ENCODE measurements at places on chromosomes 7 and 10.
A peak's percentile ranks its signal among the peaks of the same experiment; 100 is the strongest.

DNA sequence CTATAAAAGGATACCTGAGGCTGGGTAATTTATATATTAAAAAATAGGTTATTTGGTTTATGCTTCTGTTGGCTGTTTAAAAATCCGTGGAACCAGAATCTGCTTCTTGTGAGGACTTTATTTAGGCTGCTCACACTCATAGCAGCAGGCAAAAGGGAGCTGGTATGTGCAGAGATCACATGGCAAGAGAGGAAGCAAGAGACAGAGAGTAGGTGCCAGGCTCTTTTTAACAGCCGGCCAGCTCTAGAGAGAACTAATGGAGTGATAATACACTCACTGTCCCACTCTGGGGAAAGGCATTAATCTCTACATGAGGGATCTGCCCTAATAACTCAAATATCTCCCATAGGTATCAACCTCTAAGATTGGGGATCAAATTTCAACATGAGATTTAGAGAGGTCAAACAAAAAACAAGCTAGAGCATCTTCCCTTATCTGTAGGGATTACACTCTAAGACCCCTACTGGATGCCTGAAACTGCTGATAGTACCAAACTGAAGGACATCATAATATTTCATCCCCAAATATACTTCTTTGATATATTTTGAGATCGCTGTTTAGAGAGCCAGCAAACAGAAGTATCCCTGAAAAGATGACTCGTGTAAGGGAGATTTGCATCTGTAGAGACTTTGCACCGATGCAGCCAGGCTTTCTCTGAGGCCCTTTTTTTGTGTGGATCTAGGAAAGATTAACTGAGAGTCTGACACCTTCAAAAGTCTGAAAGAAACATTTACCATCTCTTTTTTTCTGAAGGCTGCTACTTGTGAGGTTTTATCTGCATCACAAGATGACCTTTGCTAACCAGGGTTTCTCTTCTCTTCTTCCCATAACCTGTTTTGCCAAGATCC is 717.0 kb upstream of the MBL2 start:
- no peak for DNase-seq

DNA sequence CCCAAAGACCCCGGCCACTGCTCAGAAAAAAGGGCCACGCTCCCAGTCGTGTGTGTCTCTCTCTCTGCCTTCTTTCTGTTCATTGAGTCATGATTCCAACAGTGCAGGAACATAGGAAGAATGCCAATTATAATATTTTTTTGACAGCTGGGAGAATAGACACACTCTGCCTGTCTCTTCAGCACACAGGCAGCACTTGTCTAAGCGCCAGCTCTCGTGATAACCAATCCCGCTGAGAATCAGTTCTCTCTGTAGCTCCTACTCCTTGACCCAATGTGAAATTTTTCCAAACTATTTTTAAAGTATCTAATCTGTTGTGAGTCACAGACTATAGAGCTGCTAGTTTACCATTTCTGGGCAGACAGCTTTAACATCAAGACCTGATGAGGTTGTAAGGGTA is 145.7 kb upstream of the RHEB start:
- DNase-seq = no peak

DNA sequence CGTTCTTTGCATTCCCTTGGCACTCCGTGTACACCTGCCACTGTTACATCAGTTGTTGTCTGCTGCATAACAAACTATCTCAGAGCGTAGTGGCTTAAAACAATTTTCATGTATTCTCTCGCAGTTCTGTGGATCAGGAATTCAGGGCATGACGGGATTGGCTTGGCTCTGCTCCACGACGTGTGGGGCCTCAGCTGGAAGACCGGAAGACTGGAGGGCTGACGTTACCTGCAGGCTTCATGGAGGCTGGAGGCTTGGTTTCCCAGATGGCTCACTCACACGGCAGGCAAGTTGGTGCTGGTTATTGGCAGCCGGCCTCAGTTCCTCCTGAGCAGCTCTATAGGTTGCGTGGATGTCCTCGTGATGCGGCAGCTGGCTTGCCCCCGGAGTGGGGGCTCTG is 25.5 kb downstream of the NYAP1 start:
- DNase-seq = no peak

DNA sequence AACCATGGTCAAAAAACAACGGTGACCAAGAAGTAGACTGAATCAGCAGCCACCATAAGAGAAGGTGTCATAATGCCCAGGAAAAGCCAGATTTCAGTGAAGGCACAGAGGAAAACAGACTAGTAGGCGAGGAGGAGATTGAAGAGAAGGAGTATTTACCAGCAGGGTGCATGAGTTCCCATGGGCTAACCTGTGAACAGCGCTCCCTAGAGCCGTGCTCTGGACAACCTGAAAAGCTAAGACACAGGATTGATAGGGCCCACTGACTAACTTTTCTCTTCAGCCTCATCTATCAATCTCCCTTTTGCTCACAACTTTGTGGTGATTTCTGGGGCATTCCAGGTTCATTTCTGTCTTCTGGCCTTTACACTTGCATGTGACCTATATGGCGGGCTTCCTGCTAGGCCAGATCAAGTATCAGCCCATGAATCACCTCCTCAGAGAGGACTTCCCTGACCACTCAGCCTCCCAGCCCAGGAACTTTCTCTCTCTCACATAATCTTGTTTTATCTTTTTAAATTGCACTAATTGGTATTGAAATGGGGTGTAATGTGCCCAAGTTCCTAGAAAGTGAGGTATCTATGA is 12.8 kb downstream of the ANKRD22 start:
- DNase-seq = no peak

DNA sequence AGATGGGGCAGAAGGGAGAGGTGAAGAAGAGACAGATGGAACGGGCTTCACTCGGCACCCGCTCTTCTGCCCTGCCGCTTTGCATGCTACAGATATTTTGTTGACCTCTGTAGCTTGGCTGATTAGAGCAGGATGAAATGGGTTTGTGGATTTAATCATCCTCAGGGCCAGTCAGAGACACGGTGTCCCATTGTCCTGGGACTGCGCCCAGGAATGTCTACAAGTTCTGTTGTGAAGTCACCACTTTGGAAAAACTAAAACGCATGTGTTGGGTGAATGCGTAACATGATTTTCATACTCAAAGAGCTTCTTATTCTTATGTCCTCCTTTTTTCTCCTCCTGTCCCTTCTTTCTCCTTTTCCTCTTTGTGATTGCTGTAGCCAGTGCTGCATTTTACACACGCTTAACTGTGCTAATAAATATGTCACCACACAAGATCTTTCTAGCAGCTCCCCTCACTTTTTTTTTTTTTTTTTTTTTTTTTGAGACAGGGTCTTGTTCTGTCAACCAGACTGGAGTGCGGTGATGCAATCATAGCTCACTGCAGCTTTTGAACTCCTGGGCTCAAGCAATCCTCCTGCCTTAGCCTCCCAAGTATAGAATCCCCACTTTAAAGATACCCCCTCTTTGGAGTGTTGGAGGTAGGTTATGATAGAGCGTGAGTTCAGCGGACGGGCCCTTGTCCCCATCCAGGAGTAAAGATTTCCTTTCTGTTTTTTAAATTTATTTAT is 3.4 kb downstream of the CPA4 start:
- DNase-seq = no peak

DNA sequence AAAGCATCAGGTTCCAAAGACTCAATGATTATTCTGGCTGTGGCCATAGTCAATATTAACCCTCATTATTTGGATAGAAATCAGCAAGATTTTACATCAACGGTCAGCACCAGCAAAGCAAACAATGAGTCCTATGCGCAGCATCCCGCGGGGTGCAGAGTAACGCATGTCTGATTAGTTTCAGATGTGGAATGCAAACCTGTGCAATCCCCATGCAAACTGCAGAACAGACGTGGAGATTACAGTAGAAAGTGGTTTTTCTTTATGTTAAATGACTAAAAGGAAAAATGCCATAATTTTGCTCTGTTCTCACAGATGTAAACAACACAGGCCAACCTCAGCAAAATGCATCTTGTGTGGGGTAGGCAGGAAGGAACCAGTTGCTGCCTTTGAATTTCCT is 258.1 kb upstream of the GRB10 start:
- DNase-seq = no peak

DNA sequence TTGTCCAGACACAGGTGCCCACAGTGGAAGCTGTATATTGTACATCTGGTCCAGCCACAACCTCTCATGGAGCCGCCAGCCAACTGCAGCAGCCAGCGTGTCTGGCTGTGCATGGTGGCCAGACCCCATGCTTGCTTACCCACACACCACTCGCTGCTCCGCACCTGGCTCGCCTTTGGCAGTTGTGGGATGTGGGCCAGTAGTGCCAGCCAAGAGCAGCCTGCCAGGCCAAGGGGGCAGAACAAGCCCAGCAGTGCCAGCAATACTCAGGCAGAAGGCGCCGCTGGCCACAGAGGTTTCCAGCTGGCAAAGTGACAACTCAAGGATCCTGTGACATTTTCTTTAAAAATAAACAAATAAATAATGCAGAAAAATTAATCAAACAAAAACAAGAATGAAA is 11.7 kb upstream of the TMEM243 start:
- DNase-seq = no peak

- peak; percentile 70 for DNase-seq
These were observed 59.1 kb downstream of the STK32C start for GRCh38 chr10:132248455-132249225.

DNA sequence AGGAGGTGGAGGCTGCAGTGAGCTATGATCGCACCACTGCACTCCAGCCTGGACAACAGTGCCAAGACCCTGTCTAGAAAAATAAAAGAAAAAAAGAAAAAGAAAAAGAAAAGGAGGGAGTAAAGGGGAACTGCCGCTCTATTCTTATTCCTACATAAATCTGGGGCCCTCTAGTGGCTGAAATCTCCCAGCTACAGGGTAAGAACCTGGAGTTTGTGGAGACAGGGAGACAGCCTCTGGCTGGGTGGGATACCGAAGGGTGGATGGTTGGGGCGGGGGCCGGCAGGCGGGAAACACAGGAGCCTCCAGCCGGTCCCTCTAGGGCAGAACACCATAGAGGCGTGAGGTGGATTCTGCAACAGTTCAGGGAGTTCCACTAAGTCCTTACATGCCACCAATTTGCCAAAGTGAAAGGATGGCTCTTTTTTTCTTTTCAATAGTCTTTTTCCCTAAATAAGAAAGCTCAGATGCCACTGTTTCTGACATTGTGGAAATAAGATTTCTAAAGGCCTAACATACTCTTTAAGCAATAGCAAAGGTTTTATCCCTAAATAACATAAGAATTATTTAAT is 117.3 kb downstream of the SVIL start:
- no peak for DNase-seq

- no peak for DNase-seq
These were observed 864.2 kb downstream of the REEP3 start for GRCh38 chr10:64385355-64385754.

DNA sequence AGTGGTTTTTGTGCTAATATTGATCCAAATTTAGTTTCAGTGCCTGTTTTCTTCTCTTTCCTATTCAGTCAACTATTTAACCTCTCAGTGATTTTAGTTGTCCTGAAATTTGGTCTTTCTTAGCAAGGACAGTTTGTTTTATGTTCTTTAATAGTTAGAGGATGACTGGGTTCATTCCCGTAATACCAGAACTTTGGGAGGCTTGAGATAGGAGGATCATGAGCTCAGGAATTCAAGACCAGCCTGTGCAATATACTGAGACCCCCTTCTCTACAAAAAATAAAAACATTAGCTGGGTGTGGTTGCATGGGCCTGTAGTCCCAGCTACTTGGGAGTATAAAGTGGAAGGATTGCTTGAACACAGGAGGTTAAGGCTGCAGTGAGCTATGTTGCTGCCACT is 148.3 kb downstream of the EXOC4 start:
- no peak for DNase-seq

GRCh38 chr7:130734815-130735716 is 1.1 kb upstream of the KLF14 start:
- DNase-seq = no peak

- DNase-seq = peak; percentile 26
These were observed 54.5 kb downstream of the RAB18 start for GRCh38 chr10:27558612-27559020.

- no peak for DNase-seq
These were observed 370.1 kb downstream of the FRMD4A start for GRCh38 chr10:13960603-13961002.

GRCh38 chr7:103524042-103524907 is 78.3 kb upstream of the SLC26A5 start:
- DNase-seq = no peak

- DNase-seq = no peak
These were observed 37.6 kb downstream of the SLC37A3 start for GRCh38 chr7:140360697-140361229.

- no peak for DNase-seq
These were observed 624 bp upstream of the CEP55 start for GRCh38 chr10:93495654-93496321.

- DNase-seq = no peak
These were observed 443.6 kb downstream of the GRM8 start for GRCh38 chr7:126809188-126809587.

DNA sequence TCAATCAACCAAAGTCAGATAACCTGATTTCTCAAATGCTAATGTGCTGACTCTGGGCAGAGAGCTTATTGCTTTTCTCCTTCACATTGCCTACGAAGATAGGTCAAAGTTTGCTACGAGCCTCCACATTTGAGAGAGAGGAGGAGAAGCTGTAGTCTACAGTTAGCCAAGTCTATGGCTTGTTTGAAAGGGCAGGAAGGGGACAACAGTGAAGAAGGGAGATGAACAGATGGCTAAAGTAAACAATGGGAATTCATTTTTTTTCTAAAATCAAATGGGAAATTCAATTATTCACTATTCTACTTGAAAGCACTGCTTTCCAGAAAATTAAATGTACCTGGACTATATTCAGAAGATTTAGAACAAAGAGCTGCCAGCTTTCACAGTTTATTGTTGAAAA is 126.7 kb upstream of the C1QL3 start:
- DNase-seq = no peak

DNA sequence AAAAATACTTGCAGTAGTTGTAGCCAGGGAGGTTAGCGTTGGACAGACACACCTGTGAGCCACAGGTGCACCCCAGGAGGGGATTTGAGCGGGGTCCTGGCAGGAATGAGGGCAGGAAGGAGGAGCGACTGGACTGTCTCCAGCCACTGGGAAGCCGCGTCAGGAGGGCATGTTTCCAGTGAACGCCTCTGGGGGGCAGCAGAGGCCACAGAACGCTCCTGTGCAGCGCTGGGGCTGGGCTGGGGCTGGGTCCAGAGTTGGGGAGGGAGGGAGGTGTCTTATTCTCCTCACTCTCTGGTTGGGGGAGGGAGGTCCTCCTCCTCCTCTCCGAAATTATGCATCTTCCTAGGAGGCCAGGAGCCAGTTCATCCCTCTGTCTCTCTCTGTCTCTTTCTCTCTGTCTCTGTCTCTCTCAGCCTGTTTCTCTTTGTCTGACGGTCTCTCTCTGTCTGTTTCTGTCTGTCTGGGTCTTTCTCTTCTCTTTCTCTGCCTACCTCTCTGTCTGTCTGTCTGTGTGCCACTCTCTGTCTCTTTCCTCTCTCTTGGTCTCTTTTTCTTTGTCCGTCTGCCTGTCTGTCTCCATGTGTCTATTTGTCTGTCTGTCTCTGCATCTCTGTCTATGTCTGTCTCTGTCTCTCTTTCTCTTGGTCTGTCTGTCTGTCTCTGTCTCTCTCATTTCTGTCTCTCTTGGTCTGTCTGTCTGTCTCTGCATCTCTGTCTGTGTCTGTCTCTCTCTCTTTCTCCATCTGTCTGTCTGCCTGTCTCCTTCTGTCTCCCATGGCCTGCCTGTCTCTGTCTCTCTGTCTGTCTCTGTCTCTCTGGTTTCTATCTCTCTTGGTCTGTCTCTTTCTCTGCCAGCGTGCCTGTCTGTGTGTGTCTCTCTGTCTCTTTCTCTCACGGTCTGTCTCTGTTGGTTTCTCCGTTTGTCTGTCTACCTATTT is 9.9 kb upstream of the PSMG3 start:
- peak; percentile 80 for DNase-seq

Data from CD4-positive, alpha-beta T cell treated with Interleukin-6 for 4 hours (primary cell).